ENCODE measurements at places on chromosomes 12 and 14.

- DNase-seq, result no peak
Observed at GRCh38 chr14:104776961-104777807, 18.4 kb downstream of the AKT1 start.

DNA sequence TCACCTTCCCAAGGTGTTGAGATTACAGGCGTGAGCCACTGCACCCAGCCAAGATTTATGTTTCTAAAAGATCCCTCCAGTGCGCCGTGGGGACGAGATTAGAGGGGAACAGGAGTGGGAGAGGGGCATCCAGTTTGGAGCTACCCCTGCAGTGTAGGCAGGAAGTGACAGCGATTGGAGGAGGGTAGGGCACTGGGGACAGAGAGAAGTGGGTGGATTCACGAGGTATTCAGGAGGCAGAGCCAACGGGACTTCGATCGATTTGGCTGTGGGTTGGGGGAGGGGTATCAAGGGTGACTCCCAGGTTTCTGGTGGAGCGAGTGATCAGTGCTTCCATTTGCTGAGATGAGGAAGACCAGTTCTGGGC lies 82.1 kb downstream of the CCDC92 start:
- DNase-seq, result no peak

- no peak for DNase-seq
Observed at GRCh38 chr12:119180380-119181040, 1.8 kb downstream of the HSPB8 start.

DNA sequence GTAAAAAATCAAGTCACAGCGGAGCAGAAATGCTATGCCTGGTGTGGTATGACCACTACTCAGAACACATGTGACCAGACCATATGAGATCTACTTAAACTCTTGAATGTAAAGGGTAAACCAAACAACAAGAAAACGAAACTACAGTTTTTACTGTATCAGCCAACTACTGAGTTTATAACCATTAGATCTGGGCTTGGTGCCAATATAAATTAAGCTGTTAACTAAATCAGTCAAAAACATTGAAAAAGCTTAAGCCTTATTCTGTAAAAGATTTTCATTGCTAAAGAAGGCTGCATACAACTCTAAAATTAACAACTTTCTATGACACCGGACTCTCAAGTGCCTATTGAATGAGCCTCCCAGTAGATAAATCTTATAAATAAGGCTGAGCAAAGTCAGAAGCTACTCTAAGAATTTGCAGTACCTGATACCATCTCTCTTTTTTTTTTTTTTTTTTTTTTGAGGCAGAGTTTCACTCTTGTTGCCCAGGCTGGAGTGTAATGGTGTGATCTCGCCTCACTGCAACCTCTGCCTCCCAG lies 35.4 kb downstream of the SPTLC2 start:
- no peak for DNase-seq

DNA sequence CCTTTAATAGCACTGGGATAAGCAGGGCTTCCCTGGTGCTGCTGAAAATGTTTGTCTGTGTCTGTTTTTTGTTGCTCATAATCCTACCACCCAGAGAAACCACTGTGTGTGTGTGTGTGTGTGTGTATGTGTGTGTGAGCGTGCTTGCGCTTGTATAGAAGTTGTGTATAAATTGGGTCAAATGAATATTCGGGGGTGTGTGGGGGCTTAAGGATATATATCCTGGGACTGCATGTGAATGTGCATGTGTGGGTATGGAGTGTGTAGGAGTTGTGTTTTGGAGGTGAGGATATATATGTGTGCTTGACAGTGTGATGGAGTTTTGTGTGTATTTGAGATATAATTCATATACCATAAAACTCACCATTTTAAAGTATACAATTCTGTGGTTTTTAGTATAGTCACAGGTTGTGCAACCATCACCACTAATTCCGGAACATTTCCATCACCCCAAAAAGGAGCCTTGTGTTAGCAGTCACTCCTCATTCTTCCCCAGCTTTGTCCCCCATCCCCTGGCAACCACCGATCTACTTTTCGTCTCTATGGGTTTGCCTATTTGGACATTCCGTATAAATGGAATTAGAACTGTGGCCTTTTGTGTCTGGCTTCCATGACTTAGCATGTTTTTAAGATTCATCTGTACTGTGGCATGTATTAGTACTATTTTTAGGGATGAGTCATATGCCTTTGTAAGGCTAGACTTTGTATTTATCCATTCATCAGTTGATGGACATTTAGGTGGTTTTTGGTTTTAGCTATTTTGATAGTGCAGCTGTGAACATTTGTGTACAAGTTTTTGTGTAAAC lies 25.6 kb downstream of the TCTN1 start:
- DNase-seq, result no peak

GRCh38 chr12:19591951-19592350 lies 152.7 kb downstream of the AEBP2 start:
- DNase-seq, result no peak

DNA sequence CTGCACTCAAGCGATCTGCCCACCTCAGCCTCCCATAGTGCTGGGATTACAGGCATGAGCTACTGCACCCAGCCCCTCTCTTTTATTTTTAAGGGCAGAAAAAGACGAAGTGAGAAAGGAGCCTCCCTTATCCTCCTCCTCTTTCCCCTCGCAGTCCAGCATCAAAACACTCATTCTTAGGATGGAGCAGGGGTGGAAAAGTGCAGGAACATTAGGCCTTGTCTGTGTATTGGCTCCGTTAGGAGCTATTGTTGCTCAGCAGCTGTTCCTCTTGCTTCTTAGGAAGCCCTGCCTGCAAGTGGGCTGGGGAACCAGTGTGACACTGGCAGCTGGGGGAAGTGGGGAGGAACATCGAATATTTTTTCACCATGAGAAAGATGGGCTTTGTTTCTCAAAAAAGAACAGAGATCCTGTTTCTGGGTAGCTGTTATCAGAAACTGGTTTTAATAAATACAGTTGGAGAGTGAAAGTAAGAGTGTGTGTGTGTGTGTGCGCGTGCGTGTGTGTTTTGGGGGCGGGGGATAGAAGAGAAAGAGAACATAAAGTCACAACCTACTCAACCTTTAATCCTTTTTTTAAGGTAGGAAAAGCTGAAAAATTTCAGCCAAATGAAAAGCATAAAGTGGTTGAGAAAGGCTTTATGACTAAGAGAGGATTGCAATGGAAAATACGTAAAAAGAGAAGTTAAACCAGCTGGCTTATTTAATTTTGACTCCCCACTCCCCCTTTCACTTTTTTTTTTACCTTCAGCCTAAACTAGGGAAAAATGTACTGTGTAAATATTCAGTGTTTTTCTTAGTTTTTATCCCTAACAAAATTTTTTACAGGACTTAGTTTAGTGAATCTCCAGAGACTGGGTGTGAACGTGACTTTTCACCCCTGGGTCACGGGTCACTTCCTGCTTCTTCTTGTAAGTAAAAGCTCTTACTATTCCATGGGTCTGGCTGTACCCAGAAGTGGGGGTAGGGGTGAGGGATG lies 197.2 kb upstream of the PLEKHG7 start:
- no peak for DNase-seq

DNA sequence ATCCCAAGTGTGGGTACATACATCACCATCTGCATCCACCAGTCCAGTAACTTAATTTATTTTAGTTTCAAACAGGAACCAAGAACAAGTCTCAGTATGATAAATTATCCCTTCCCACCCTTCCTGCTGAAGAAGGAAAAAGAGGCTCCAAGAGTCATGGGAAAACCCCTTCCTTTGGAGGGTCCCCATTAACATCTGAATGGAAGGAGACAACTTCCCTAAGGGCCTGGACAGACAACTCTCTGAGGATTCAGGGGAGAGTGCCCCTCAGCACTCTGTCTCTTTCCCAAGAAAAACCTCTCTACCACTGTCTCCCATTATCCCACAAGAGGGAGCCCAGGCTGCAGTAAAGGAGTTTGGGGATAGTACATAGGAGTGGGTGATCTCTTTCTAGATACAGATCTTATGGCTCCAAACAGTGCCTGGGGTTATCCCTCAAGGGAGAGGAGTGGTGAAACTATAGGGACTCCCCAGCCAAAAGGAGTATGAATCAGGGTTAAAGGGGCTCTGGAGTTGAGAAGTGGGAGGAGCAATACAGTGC lies 6.2 kb downstream of the WNT10B start:
- no peak for DNase-seq

DNA sequence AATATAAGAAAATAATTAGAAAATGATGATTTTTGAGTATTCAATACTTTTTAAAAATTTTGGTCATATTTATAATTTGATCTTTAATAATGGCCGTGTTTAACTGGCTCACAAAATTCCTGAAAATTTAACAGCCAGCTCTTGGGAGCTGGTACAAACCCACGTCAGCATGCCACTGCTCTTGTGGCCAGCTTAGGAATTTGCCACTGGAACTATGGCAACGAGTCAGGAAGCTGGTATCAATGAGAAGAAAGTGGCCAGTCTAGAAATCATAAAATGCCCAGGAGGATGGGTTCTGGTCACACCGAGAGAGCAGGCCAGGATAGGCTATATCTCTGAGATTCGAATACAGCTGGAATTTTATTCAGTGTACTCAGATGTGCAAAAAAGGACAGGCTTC lies 72.2 kb upstream of the PLEKHG3 start:
- DNase-seq, result no peak

DNA sequence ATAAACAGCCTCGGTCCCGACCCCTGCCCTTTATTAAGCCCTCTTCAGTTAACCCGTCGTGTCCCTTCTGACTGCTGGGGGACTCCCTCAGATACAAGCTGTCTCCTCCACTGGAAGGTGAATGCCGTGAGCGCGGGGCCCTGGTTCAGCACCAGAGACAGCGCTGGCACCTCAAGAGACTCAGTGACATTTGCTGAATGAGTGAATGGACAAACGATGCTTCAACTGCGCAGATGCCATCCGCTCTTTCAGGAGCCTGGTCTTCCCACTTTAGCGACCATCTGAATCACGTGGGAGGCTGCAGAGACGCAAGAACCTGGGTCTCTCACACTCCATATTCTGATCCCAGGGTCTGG lies 92.6 kb upstream of the SFSWAP start:
- DNase-seq, result no peak

DNA sequence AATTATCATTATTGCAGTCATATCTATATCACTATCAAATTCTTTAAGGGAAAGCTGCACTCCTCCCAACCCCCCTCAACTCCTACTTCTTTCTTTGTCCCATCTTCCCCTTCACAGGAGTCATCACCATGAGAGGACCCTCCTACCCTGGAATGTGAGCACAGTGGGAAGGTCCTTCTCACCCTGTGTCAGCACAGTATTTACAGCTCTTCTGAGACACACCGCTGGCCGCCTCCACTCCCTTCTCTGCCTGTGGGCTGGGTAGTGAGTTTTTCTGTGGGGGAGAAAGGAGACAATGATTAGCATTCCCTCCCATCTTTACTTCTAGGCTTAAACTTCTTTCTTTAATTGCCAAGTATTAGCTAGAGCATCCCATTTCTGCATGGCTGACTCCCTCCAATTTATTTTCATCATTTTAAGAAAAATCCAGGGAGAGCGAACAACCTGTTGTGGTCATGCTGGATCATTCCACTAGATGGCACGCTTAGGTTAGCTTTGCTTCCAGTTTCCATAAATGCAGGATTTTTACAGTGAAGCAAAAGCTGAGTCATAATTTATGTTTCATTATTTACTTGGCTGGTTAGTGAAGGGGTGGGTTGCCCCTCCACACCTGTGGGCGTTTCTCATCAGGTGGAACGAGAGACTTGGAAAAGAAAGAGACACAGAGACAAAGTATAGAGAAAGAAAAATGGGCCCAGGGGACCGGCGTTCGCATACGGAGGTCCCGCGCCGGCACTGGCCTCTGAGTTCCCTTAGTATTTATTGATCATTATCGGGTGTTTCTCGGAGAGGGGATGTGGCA lies 188.5 kb downstream of the ALX1 start:
- DNase-seq, result no peak
